ENCODE measurements at places on chromosomes 13 and 19.

DNA sequence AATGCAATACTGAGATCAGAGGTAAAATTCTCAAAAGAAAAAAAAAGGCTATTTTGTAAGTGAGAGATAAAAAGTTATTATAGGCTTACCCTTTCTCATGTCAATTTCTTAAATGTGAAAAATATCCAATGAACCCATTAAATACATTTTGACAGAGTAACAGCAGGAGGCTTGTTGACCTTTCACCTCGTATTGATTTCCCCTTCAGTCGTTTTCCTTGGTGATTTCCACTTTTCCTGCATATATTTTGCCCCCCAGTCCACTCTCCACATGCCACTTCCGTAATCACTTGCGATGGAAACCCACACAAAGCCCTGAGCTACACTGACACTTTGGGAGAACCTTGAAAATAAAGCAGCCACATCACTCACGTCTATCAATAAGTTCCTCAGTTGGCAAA is 248.1 kb upstream of the OBI1 start:
- DNase-seq: no peak

DNA sequence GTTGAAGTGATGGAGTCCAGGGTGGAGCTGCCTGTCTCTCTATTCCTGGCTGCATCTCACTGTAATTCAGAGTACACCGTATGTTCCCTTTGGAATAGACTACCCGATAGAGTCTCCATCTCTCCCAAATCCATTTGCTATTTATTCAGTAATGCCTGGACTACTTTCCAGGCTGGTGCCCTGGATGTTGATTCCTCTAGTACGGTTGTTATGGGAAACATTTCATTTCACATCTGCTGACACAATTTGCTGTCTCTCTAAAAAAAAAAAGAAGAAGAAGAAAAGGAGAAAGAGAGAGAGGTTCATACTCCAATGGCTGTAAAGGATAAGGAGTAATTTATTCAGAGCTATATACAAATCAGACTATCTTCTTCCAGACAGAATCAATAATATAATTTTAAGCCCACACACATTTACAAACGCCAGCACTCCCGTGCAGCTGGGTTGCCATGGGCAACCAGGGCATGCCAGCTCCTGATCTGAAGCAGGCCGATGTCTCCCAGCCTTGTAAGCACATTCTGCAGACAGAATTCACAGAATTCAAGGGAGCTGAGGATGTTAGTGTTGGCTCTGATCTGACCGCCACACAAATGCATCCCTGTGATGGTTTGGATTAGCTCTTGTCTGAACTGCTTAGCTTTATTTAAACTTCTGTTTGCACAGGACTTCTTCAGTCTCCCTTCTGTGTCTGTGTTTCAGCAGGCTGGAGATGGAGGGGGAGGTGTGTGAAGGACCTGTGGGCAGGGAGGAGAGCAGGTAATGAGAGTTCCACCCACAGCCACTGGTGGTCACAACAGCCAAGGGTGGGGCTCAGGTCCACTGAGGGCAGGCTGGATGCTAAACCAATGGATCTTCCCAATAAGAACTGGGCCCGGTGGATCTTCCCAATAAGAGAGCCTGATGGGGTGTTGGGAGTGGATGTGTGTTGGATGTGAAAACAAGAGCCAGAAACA is 66.0 kb downstream of the TEX26 start:
- peak; percentile 61 for DNase-seq

- DNase-seq: no peak
These were observed 44.1 kb upstream of the MEDAG start for GRCh38 chr13:30861836-30862467.

DNA sequence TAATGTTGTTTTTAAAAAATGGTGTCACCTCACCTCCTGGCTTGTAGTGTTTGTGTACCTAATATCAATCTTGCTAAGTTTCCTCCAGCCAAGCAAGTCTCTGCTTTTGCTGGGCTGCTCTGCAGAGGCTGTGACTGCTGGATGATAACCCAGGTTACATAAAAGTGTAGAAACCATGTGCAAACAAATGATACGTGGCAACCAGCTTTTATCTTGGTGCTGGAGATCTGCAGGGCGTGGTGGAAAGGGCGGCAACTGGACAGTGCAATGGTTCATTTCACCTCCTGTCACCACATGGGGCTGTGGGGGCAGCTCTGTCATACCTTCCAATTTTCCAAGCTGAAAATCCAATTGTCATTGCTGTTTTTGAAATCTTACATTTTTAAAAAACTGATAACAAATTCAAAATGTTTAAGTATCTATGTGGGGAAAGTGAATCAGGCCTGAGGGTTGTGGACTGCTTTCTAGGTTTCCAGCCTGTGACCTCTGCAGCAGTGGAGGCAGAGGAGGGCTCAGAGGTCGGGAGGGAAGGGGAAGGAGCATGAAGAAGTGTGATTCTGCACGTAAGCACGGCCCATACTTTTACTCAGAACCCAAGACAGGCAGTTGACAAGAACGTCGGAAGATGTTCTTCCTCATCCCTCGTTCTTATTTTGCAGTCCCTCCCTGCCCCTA is 9.7 kb downstream of the GPR42 start:
- no peak for DNase-seq

DNA sequence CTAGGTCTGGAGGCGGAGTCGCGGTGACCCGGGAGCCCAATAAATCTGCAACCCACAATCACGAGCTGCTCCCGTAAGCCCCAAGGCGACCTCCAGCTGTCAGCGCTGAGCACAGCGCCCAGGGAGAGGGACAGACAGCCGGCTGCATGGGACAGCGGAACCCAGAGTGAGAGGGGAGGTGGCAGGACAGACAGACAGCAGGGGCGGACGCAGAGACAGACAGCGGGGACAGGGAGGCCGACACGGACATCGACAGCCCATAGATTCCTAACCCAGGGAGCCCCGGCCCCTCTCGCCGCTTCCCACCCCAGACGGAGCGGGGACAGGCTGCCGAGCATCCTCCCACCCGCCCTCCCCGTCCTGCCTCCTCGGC is at the start of gene SLC5A5:
SLC5A5 (plus strand) TSS at position 68 of the 373 bp plus-strand sequence. CDS start 375 bp downstream, outside the sequence.
- DNase-seq: no peak

GRCh38 chr19:33130433-33130832 is 1.5 kb upstream of the WDR88 start:
- no peak for DNase-seq

- peak; percentile 23 for DNase-seq
These were observed 12.7 kb upstream of the GAS6 start for GRCh38 chr13:113876346-113877148.

DNA sequence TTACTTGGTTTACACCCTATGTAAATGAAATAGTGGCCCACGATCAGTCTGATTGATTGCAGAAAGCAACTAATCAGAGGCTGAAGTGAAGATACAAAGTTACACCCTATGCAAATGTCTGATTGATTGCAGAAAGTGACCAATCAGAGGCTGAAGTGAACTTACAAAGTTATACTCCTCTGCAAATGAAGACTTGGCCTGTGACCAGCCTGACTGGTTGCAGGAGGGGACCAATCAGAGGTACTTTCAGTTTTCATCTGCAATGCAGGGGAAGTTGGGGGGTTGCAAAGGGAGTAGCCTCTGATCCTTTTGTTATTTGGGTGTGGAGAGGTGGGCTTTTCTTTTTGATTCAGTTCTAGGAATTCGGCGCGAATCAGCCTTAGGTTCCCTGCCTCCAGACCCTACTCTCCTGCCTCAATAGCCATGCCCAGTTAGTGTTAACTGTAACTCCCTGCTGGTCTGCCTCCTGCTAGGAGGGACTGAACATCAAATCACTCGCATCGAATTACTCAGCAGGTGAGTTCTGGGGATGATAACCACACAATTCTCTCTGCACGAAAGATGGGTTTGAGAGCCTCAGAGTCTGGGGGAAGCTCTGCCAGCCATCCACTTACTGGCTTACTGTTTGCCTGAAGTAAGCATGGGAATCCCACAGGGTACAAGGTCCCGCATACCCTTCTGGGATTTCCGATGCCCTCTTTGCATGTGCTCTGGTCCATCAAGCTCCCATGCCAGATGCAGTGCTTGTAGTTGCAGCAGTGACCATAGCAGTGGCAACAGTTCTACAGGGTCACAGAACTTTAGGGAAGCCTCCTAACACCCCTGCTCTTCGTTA is 7.5 kb downstream of the ARL11 start:
- no peak for DNase-seq

DNA sequence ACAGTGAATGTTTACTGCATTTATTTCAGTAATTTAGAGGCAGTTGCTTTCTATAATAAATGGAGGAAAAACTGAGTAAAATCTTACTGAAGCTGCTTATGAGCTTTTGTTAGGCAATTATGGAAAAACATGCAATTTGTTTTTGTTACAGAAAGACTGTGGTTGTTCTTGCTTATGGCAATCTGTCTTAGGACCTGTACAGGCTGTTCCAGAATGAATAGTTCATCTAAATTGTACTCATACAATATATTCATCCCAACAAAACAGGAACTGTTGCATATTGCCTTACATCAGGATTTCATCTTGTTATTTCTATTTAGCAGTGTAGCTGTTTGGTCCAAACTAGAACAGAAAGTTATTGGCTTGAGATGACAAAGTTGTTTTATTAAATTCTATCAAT is 199.2 kb downstream of the NALCN start:
- no peak for DNase-seq

- DNase-seq: no peak
These were observed 6.8 kb upstream of the ZNF229 start for GRCh38 chr19:44455100-44455499.

DNA sequence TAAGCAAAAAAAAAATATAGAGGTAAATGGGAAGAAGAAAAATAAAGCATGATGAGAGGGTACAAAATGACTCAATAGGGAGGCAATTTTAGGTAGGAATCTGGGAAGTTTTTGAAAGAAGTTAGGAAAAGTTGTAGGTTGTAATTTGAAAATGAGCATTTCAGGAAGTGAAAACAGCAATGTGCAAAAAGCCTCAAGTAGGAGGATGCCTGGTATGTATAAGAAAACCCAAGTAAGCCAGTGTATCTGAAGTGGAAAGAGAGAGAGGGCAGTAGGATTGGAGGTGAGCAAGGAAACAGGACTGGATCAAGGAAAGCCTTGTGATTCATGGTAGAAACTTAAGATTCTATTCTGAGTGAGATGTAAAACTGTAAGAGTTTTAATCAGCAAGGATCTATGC is 121.6 kb upstream of the SPRY2 start:
- DNase-seq: no peak

GRCh38 chr19:5179256-5179655 is 161.4 kb downstream of the PTPRS start:
- DNase-seq: no peak

- no peak for DNase-seq
These were observed 16.3 kb upstream of the TCF3 start for GRCh38 chr19:1668486-1669270.

- DNase-seq: no peak
These were observed 822 bp upstream of the ZBTB7A start for GRCh38 chr19:4067396-4068046.

- no peak for DNase-seq
These were observed 6.2 kb upstream of the SLC25A41 start for GRCh38 chr19:6439743-6440142.

GRCh38 chr13:113724780-113725315 is 34.2 kb upstream of the TMEM255B start:
- peak; percentile 82 for DNase-seq

DNA sequence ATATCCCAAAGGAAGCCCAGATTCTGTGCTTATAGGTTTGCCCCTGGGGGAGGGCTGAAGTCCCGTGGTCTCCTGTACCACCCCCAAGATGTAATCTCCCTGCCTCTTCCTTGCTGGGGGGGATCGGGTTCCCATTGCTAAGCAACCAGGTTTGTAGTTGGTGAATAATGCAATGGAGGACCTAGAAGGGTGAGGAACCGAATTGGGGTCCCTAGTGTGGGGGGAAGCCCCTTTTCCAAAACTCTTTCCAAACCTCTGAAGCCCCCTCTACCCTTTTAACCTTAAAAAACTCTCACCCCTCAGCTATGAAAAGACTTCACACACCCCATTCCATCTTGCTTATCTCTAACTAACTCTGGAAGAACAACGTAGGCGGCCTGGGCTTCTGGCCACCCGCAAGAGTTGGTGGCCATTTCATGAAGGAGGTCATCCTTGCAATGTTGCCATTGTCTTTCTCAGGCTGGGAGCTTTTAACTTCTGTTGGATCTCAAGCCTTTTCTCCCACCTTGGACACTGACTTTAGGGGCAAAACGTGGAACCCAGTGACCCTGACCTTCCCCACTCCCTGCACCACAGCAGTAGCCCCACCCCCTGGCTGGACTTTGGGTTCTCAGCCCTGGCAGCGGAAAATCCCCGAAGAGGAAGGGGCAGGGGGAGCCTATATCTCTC is 661 bp downstream of the PALM3 start:
- DNase-seq: no peak

GRCh38 chr19:4851551-4852290 is 15.7 kb downstream of the PLIN3 start:
- DNase-seq: peak; percentile 73

GRCh38 chr13:109779074-109779473 is 7.3 kb downstream of the IRS2 start:
- no peak for DNase-seq
